GM19239 (cell line): ENCODE measurements at places on chromosomes 5 and 9.

DNA sequence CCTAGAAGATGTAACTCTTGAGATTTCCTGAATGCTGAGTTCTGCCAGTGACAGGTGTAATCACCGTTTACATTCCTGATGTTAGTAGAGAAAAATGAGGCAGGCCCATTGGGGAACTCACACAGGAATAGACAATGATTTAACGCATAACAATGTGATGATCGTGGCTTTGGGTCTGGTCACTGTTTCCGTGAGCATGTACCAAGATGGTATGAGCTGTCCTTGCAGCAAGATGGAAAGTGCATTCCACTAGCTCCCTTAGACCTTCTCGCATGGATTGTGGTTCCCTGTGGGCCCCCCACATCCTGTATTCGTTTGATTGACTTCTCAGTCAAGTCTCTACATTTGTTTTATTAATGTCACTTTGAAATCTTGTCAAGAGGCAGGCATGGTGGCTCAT lies 124.0 kb upstream of the DAP start:
- no peak for DNase-seq

GRCh38 chr5:4295663-4296339 lies 700.2 kb downstream of the IRX1 start:
- no peak for DNase-seq

DNA sequence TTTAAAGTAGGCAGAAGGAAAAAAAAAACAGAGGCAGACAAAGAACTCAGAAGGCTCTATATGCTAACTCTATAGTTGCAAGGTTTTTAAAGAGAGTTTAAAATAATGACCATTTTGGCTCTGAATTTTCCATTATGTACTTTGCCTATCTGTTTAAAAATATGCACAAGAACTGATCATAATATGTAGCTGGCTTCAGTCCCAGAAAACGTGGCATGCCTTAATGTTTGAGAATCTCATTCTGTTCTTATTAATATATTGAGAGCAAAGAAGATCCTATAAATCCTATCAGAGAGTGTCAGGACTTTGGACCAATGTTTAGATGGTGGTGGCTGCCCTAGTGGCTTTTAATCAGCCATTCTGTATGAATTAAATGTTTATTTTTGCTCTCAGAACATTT lies 121.5 kb downstream of the JMY start:
- DNase-seq: no peak

GRCh38 chr9:133119846-133120500 lies 1.1 kb downstream of the RALGDS start:
- no peak for DNase-seq

DNA sequence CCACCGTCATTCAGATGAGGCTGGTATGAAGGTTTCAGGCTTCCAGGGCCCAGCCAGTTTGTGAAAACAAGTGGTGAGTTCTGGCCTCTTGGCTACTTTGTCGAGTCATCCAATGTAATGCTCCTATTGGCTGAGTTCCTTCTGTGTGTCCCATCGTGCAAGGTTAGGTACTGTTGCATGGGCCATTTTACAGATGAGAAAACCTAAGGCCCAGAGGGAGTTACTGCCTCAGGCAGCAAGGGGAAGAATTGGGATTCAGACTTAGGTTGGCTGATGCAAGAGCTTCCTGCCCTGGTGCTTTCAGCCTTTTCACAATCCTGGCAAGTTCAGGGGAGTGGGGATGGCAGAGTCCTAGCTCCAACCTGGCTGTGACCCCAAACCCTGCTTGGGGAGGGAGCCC lies 17.4 kb upstream of the PITX1 start:
- DNase-seq: no peak

DNA sequence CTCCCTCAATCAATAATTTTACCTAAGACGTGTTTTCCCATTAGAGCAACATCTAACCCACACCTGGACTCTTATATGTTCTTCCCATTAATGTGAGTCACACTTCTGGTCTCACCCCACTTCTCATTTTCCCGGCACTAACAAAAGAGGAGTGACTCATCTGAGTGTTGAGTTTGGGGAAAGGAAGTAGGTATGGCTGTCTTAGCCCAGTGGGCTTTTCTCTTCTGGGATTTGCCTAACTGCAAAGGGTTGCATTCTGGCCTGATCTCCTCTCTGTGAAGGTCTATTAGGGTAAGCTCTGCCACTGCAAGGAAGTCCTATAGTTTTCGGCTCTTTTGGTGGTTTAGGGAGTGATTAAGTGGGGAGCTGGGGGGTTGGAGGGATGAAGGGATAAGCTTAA lies 195.6 kb downstream of the KIAA0825 start:
- no peak for DNase-seq

DNA sequence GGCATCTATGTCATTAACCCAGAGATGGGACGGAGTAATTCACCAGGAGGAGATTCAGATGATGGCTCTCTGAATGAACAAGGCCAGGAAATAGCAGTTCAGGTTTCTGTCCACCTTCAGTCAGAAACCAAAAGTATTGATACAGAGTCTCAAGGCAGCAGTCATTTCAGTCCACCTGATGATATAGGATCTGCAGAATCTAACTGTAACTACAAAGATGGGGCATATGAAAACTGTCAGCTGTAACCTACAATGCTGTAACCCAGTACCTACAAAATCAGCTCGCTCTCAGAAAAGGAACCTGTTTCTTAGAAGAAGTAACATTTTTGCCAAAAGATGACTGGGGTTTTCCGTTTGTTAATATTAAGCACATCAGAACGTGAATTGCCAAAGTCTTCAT lies 14.7 kb downstream of the MFAP3 start:
- no peak for DNase-seq

DNA sequence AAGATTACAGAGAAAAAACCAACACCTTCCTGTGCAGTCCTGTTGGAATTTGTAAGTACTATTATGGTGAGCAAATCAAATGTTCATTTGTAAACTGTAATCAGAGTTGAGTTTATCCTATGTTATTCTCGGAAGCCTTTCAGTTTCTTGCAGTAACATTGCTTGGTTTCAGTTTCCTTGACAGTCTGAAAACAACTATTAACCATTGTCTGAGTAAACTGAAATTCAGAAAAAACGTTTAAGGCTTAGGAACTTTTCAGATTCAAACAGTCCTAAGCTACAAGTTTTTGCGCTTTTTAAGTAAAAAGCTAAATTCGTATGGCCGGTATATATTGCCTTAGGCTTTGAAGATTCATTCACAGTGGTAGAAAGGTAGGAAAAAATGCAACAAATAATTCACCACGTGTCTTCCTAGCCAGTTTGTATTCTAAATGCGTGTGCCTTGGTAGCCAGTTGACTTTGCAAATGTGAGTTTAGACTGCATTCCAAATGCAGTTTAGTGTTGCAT lies 2.5 kb downstream of the GPBP1 start:
- no peak for DNase-seq

GRCh38 chr5:180558232-180558631 lies 33.1 kb downstream of the SCGB3A1 start:
- no peak for DNase-seq

- no peak for DNase-seq
These were observed 218.0 kb downstream of the MAN2A1 start for GRCh38 chr5:109907731-109908130.

DNA sequence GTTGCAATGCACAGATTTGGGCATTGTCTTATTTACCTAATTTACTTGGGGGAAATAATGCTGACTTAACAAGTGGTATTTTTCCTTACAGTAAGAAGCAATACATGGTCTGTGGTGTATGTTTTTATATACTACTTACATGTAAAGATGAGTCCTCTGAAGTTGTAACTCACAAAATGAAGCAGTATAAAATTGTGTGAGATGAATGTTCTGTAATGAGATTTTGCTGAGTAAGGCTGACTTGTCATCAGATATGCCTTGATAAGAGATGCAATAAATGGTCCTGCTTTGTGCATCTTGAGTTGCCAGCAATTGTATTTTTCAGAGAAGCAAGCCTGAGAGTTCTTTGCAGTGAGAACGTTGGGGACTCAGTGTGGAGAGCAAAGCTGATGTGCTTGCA lies 92.2 kb upstream of the GNAQ start:
- DNase-seq: no peak

- DNase-seq: no peak
These were observed 4.7 kb upstream of the BICD2 start for GRCh38 chr9:92769286-92769685.

DNA sequence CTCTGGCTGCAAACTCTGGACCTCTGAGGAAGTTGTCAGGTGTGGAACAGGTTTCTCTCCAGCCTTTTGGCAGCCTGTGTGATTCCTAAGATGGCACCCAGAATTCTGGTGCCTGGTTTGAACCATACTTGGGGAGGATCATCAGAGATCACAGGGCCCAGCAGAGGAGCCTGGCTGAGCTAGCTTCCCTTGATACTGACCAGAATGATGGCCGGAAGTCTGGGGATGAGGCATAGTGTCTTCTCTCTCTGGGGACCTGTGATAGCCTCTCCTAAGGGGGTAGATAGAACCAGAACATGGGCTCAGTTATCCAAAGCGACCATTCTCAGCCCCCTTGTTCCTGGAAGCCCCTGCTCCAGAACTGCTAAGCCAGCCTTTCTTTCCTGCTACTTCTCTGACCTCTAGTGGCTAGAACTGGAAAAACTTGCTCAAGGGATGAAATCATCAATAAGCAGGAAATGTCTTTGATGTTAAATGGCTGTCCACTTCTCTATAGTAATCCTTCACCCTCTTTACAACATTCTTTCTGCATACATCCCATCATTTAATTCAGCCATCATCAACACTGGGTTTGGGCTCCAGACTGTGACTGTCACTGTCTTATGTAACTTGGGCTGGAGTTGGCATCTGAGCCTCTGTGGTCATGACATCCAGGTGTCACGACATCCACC lies 55.1 kb downstream of the C9orf152 start:
- no peak for DNase-seq

DNA sequence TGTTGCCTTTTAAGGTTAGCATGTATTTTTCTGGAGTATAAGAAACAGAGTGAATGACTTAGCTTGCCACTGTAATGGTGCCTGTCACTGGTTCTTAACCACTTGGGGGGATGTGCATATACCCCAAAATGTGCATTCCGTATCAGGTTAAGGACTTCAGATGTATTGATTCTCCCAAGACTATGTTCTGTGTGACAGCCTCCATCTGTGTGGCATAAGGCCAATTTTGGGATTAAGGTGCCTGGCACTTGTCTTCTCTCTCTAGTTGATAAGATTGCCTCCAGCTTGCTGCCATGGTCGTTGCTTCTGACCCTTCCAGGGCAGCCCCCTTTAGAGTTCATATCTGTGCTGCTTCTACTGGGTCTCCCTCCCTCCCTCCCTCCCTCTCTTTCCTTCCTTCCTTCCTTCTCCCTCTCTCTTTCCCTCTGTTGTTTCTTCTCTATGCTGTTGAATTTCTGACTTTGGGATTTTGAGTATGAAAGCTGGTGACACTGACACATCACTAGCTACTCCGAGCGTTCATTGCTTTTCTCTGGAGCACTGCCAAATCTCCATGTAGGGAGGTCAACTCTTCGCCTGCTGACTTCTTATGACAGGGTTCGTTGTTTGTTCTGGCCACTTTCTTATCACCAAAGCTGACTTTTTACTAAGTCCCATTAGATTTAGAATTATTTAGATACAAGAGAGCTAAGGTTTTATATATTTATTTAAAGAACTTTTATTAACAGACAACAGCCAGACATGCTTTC lies 31.0 kb downstream of the TNFAIP8 start:
- no peak for DNase-seq

GRCh38 chr5:163574472-163575440 lies 69.3 kb downstream of the MAT2B start:
- DNase-seq: no peak

DNA sequence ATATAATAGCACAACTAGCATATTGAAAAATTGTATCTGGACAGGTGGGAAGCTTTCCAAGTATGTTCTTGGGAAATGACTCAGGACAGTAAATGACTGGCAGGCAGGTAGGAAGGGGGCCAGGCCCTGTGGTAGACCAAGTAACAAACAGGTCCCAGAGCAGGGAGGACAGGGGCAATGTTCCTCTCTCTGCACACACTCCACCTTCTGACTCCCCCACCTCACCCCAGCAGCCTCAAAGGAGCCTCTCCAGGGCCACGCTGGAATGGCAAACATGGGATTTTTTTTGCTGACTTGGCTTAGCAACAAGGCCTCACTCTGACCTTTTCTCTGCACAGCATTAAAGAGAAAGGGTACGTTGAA lies 31.1 kb upstream of the IQGAP2 start:
- no peak for DNase-seq

DNA sequence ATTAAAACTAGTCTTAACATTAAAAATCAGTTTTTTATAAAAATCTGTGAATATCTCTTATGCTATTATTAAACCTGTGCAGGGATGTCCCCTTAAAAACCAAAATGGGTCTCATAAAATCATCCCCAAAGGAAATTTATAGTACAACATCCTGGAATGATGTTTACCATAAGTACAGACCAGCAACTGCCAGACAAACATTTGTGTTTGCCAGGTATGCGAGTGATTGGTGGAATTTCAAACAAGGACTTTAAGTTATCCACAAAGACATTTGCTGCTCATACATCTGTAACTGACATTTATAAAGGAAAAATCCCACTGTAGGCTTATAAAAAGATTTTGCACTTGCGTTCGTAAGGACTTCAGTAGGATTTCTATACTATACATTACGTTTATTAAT lies 1375.4 kb upstream of the WWC1 start:
- no peak for DNase-seq

DNA sequence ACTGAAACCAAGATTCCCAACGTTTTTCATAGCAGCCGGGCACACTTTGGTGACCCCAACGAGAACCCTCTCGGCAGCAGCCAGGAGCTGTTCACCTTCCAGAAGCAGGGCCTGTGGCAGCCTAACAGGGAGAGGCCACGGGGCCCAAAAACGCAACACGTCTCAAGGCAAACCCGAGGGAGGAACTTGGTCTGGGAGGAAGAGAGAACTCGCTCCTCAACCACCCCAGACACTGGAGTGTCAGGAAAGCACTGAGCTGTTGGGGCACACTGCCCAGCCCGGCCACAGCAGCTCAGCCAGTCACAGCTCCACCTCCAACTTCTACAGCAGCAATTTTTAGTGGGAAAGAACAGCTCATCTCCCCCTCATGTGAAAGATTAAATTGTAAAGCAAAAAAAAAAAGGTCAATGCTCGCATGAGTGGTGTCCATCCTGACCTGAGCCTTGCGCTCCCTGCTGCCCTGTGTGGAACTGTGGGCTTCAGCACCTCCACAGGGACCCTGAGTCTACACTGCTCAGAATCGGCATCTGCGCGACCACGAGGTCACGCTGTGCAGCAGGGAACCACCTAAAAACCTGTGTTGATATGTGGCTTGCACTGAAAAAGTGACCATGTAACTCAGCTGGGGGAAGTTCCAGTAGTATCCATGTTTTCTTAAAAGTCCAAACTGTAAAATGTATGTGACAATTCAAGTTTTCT lies 55.0 kb downstream of the IPPK start:
- DNase-seq: no peak

DNA sequence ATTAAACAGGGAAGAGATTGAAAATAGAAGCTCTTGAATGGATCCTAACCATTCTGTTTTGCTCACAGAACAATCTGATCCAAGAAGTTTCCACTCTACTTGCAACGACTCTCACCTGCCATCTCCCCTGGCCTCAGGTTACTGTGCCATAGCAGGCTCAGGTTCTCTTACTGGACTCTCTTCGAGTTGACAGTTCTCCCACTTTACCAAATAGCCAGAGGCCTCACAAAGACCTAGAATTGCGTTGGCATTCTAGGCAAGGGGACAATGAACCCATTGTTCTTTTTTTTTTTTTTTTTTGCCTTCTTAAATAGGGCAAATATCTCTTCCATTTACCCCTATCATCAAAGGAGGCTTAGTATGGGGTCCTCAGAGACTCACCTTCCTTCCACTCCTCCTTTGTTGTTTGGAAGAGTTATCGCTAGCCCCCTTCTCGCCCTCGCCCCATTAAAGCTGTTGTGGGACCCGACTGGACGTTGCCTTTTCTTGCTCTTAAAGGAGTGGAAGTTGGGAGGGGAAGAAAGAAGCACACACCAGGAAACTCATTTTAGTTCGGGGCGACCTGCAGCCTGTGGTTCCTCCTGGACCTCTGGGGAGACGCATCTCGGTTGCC lies 688 bp upstream of the PLPPR1 start:
- DNase-seq: no peak

- no peak for DNase-seq
These were observed 280.2 kb downstream of the SEMA5A start for GRCh38 chr5:9265441-9266287.
